Activated CD4-positive, alpha-beta memory T cell treated with anti-CD3 and anti-CD28 coated beads, Interleukin-2, amount 10 ng/mL, durations not matched to agents 7 days and 5 days (primary cell): ENCODE measurements at places on chromosomes 1 and 21. TPM values are rescaled to one million over a fixed set of nuclear protein-coding genes. Genes with fewer than 3 reads are reported as not detected.

DNA sequence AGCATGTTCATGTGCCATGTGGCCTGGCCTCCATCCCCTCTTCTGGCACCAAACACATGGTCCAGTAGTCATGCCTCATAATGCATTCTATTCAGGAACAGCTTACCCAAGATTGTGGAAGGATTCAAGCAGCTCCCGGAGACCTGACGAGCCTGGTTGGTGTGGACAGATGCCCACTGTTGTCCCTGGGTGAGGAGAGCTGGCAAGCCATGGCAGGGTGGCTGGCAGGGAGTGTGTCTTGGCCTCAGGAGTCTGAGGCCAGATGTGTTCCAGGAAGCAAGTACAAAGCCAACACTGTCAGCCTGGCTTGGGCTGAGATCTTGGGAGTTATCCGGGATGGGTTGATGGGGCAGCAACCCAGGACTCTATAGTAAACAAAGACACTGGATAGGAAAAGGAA lies 7.3 kb upstream of the FABP3 start:
- H3K4me3 ChIP-seq: no peak overlapping the region
- peaks cover 11% of the 10 kb centered on the region for H3K27me3 ChIP-seq
- no peak for DNase-seq
- H3K4me1 ChIP-seq: peaks cover 4% of the 10 kb centered on the region
- no peak overlapping the region for H3K27ac ChIP-seq

- H3K4me3 ChIP-seq: no peak overlapping the region
- DNase-seq: no peak
- H3K27ac ChIP-seq: no peak overlapping the region
- no peaks in the 10 kb centered on the region for H3K36me3 ChIP-seq
- H3K4me1 ChIP-seq: peaks cover 15% of the 10 kb centered on the region
Measured at GRCh38 chr1:58896246-58897183, 112.7 kb upstream of the JUN start.

GRCh38 chr1:57272150-57272549 lies 151.7 kb downstream of the DAB1 start:
- H3K27me3 ChIP-seq: no peaks in the 10 kb centered on the region
- H3K4me1 ChIP-seq: no peaks in the 10 kb centered on the region
- H3K27ac ChIP-seq: no peak overlapping the region
- no peak overlapping the region for H3K4me3 ChIP-seq
- DNase-seq: no peak

- H3K27ac ChIP-seq: no peak overlapping the region
- no peak overlapping the region for H3K4me3 ChIP-seq
- DNase-seq: no peak
- no peaks in the 10 kb centered on the region for H3K4me1 ChIP-seq
- H3K27me3 ChIP-seq: no peaks in the 10 kb centered on the region
Measured at GRCh38 chr21:16046656-16047330, 317.0 kb downstream of the USP25 start.

- H3K4me3 ChIP-seq: no peak overlapping the region
- H3K27ac ChIP-seq: no peak overlapping the region
- H3K4me1 ChIP-seq: peaks cover 7% of the 10 kb centered on the region
- H3K27me3 ChIP-seq: peaks cover 29% of the 10 kb centered on the region
Measured at GRCh38 chr1:21657456-21658190, 11.5 kb downstream of the RAP1GAP start.

DNA sequence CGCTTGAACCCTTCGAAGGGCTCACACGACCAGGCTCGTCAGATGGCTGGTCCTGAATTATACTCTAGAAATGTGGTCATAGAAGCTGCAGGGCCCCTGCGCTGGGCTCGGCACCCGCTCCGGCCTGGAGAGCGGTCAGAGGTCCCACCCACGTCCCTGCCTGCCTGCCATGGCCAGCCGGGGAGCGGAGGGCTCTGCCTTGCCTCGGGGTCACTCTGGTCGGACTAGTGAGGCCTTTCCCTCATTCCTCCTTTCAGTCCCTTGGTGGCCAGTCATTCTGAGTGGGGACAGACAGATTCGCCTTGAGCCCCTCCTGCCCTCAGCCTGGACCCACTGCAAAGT lies 529 bp upstream of the MARCKSL1 start:
- H3K4me1 ChIP-seq: peaks cover 38% of the 10 kb centered on the region
- H3K27me3 ChIP-seq: peaks cover 13% of the 10 kb centered on the region
- peaks cover 30% of the 10 kb centered on the region for H3K36me3 ChIP-seq
- no peak overlapping the region for H3K27ac ChIP-seq
- DNase-seq: no peak

GRCh38 chr21:41064951-41065350 lies 103.0 kb upstream of the BACE2 start:
- H3K4me3 ChIP-seq: no peak overlapping the region
- no peak for DNase-seq
- peaks cover 15% of the 10 kb centered on the region for H3K27me3 ChIP-seq
- peaks cover 6% of the 10 kb centered on the region for H3K4me1 ChIP-seq

GRCh38 chr1:174013864-174014418 lies 8.2 kb downstream of the RC3H1 start:
- DNase-seq: no peak
- peaks cover 35% of the 10 kb centered on the region for H3K4me1 ChIP-seq
- no peaks in the 10 kb centered on the region for H3K27me3 ChIP-seq
- H3K27ac ChIP-seq: no peak overlapping the region
- H3K36me3 ChIP-seq: peaks cover 42% of the 10 kb centered on the region

DNA sequence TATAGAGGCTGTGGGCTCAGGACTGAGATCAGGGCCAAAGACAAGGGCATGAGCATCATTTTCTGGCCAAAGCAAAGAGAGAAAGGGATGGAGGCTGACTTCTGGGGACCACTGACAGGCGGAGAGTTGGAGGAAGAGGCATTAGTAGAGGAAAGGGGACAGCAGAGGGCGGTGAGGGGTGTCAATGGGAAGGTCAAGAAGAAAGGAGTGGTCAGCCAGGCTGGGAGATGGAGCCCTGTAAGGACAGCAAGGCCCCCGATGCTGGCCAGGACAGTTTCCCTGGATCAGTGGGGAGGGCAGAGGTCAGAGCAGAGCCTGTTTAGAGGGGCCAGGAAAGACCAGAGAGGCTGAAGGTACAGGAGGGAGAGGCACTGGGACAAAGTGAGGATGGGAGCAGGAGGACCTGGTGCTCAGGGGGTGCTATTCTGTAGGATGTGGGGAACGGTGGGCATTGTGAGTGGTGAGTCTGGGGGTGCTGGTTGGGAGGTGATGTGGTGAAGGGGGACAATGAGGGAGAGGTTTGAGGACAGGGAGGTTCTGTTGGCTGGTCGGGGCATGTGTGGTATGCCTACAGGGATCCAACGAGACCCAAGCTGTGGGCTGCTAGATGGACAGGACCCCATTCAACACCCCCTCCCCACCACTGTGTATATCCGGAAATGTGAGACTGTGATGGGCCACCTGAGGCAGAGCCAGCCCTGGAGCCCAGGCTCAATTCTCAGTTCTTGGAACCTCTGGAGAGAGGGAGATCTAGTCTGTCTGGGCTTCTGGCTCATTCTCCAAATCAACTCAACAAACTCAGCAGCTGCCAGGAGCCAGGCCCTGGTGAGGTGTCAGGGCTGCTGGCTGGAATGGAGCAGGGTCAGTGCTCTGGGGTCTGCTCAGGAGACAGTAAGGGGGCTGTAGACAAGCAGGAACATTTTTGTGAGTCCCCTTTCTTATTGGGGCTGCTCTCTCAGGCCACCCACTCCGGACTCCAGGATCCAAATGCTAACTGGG lies 1.4 kb upstream of the FAM151A start:
- no peak overlapping the region for H3K27ac ChIP-seq
- H3K4me1 ChIP-seq: no peaks in the 10 kb centered on the region
- no peak for DNase-seq
- peaks cover 2% of the 10 kb centered on the region for H3K27me3 ChIP-seq

- peaks cover 3% of the 10 kb centered on the region for H3K36me3 ChIP-seq
- no peaks in the 10 kb centered on the region for H3K27me3 ChIP-seq
- H3K4me3 ChIP-seq: no peak overlapping the region
- DNase-seq: no peak
- no peaks in the 10 kb centered on the region for H3K4me1 ChIP-seq
Measured at GRCh38 chr21:34570313-34570712, 44.6 kb downstream of the RCAN1 start.

GRCh38 chr1:48878191-48878940 lies 101.7 kb upstream of the BEND5 start:
- no peak overlapping the region for H3K4me3 ChIP-seq
- no peaks in the 10 kb centered on the region for H3K36me3 ChIP-seq
- no peaks in the 10 kb centered on the region for H3K27me3 ChIP-seq
- H3K27ac ChIP-seq: no peak overlapping the region

DNA sequence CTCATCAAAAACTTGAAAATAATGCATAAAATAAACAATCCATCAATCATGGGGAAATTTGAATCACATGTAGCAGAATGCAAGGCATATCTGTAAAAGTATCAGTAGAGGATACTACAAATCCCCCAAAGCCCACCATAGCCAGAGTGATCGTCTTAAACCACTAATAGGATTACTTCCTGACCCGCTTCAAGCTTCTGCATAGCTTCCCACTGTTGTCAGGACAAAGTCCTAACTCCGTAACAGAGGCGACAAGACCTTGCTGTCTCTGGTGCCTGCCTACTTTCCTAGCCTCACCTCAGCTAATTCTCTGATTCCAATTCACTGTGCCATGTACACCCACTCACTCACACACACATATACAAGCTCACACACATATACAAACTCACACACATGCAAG lies 161.2 kb upstream of the NFIA start:
- DNase-seq: no peak
- no peaks in the 10 kb centered on the region for H3K4me1 ChIP-seq
- peaks cover 2% of the 10 kb centered on the region for H3K27me3 ChIP-seq

GRCh38 chr1:241357366-241358340 lies 648 bp upstream of the RGS7 start:
- no peak overlapping the region for H3K4me3 ChIP-seq
- H3K27me3 ChIP-seq: peaks cover 28% of the 10 kb centered on the region
- no peaks in the 10 kb centered on the region for H3K36me3 ChIP-seq
- no peak for DNase-seq

DNA sequence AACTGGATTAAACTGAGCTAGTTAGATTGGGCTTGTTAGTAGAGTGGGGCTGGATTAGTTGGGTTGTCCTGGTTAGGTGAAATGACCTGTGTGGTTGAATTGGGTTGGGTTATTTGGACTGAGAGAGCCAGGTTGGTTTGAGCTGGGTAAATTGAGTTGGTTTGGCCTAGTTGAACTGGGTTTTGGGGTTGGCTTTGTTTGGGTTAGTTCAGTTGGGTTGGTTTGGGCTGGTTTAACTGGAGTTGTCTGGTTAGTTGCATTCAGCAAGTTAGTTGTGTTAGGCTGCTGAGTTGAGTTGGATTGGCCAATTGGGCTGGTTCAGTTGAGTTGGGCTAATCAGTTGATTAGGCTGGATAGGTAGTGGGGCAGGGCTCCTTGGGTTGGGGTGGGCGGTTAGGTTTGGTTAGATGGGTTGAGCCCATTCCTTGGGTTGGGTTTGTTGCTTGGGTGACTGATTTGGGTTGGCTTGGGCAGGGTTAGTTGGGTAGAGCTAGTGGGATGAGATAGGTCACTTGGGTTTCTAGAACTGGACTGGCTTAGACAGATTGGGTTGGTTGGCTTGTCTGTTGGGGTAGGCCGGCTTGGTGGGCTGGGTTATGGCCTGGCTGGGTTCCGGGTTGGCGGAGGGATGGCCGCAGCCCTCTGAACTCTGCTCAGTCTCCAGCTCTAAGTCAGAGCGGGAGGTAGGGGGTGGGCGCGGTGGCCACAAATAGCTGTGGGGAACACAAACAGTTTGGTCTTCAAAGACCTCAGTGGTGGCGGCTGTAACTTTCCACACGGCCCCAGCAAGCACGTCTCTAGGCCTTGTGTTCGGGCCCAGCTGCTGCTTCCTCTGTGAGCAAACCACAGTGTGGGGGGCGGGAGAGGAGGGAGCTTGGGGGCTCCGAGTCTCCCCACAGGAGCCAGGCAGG lies 67.2 kb upstream of the RUNX3 start:
- no peak overlapping the region for H3K4me3 ChIP-seq
- no peak for DNase-seq
- peaks cover 11% of the 10 kb centered on the region for H3K36me3 ChIP-seq

- no peak overlapping the region for H3K27ac ChIP-seq
- H3K4me3 ChIP-seq: no peak overlapping the region
- no peaks in the 10 kb centered on the region for H3K27me3 ChIP-seq
Measured at GRCh38 chr1:2875707-2876561, 74.4 kb upstream of the TTC34 start.

DNA sequence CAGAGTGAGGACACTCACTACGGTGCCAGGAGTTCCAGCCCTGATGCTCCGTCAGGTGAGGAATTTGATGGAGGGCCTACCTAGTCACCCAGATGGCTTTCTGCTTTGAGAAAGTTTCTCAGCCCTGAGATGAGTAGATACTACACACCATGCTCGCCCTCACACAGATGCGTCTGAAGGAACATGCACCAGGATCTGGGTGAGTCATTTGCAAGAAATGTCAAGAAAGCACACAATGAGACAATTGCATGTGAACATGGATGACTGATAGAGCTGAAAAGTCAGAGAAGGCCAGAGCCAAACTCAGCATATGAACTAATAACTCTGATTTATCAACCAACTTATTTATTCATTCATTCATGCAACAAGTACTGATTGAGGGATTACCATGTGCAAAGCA lies 483.9 kb downstream of the OMA1 start:
- no peaks in the 10 kb centered on the region for H3K27me3 ChIP-seq
- H3K4me1 ChIP-seq: no peaks in the 10 kb centered on the region
- H3K36me3 ChIP-seq: no peaks in the 10 kb centered on the region
- no peak overlapping the region for H3K4me3 ChIP-seq
- H3K27ac ChIP-seq: no peak overlapping the region

DNA sequence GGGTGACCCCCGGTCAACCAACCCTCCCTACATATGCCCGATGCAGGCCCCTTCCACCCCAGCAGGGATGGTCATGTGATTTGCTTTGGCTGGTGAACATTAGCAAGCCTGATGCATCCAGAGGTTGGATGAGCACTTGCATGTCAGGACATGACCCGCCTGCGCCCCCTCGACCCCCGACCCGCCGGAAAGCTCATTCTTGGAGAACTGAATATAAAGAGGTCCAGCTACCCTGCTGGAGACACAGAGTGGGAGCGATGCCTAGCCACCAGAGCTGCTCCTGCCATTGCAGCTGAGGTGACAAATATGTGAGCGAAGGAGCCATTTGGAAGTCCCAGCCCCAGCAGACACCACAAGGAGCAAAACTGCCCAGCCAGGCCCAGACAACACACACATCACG lies 39.6 kb downstream of the COA6 start:
- peaks cover 24% of the 10 kb centered on the region for H3K36me3 ChIP-seq
- peaks cover 16% of the 10 kb centered on the region for H3K4me1 ChIP-seq
- DNase-seq: no peak

DNA sequence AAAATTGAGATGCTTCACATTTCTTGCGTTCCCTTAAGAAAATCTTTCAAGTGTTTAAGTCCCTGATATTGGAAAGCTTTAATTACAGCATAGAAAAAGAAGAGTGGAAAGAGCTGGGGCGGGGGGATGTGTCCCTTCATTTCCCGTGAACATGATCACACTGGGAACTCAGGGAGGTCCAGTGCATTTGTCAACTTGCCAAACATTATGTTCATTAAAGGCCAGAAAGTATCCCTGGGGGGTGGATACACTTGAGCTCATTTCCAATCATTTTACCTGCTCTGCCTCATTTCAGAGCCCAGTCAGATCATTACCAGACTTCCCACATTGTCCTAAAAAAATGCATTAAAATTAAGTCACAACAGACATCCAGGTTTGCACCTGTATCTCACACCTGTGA lies 123.6 kb upstream of the KCNJ15 start:
- H3K36me3 ChIP-seq: no peaks in the 10 kb centered on the region
- no peaks in the 10 kb centered on the region for H3K4me1 ChIP-seq
- no peak overlapping the region for H3K4me3 ChIP-seq
- DNase-seq: no peak
- no peak overlapping the region for H3K27ac ChIP-seq

GRCh38 chr1:154982341-154982740 lies 803 bp upstream of the FLAD1 start:
- H3K4me3 ChIP-seq: no peak overlapping the region
- H3K36me3 ChIP-seq: peaks cover 35% of the 10 kb centered on the region
- H3K27ac ChIP-seq: no peak overlapping the region
- H3K4me1 ChIP-seq: peaks cover 31% of the 10 kb centered on the region
- H3K27me3 ChIP-seq: no peaks in the 10 kb centered on the region

The LCE1A gene
- total RNA-seq: not detected

The EXO1 gene
- 30.1 TPM for total RNA-seq

The PLXNA2 gene
- 0.65 TPM for total RNA-seq
